NCI-H510A (cell line): ENCODE measurements at places on chromosomes 7 and 10.
A peak's percentile ranks its signal among the peaks of the same experiment; 100 is the strongest.

DNA sequence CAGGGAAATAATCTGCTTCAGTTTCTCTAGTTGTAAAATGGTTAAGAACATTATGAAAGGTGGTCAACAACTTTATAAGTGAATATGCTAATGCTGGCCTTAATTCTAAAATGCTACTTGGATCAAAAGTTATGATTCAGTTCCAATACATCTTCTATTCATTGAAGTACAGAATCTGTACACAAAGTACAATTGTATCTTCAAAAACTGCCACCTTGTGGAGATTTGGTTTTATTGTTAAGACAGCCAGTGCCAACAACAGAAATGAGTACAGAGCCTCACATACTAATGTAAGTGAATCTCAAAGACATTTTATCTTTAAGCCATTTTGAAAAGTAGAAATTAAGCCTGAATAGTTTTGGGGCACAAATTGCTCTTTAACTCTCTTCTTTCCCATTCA lies 194.0 kb downstream of the CFTR start:
- DNase-seq: no peak

- DNase-seq: no peak
Observed at GRCh38 chr10:97320480-97321031, 1.5 kb downstream of the FRAT1 start.

- no peak for DNase-seq
Observed at GRCh38 chr7:12110425-12110824, 100.7 kb upstream of the TMEM106B start.

DNA sequence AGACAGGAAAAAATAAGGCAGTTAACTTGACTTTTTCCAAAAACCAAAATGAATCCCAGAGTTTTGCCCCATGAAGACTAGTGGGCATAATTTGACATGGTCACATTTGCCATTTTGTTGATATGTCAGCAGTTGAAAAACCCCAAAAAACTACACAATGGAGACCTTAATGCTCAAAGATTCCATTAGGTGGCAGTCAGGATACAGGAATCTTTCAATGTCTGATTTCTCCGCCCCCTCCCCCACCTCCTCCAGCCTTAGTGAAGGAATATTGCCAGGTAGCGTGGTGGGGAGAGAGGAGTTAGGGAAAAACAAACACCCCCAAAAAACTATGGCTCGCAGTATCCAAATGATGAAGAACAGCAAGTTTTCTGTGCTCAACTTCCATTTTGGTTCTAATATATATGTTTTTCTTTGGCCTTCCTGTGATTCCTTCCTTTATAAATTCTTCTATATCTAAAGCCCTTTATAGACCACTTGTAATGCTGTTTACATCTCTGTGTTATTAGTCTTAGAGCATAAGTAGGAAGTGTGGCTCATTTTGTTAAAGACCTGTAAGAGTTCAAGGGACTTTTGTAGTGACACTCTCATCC lies 6.7 kb upstream of the SMNDC1 start:
- peak; percentile 15 for DNase-seq

DNA sequence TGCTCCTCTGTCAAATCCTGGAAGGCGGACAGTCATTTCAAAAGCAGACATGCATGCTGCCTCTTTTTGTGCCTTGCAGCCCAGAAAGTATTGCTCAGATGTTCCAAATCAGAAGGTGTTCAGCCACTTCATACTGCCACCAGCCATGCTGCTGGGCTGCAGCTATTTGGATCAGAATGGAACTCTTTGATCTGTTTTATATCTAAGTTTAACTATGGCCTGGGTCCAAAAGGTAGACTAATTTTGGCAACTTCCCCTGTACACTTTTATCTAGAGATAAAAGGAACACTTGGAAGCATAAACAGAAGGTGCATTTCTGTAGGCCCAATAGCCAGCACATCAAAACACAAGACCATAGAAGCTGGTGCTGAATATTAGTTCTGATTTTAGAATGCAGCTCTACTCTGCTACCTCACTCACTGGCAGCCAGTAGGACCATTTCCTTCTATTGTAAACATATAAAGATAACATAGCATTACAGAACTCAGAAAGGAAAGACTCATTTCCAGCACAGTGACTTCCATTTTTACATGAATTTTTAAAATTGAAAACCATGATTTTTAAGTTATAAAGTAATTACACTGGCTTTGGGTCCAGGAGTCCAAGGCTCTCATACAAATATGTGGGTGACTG lies 143.1 kb upstream of the CAV2 start:
- DNase-seq: no peak
